GM23338 (cell line): ENCODE measurements at places on chromosomes 16 and 17. TPM values are rescaled to one million over a fixed set of nuclear protein-coding genes. Genes with fewer than 3 reads are reported as not detected.
A peak's percentile ranks its signal among the peaks of the same experiment; 100 is the strongest.

Gene CYGB
- polyA plus RNA-seq = 0.85 and 1.2 TPM in 2 replicates

Gene KRTAP3-2
- polyA plus RNA-seq = not detected in 2 replicates

DNA sequence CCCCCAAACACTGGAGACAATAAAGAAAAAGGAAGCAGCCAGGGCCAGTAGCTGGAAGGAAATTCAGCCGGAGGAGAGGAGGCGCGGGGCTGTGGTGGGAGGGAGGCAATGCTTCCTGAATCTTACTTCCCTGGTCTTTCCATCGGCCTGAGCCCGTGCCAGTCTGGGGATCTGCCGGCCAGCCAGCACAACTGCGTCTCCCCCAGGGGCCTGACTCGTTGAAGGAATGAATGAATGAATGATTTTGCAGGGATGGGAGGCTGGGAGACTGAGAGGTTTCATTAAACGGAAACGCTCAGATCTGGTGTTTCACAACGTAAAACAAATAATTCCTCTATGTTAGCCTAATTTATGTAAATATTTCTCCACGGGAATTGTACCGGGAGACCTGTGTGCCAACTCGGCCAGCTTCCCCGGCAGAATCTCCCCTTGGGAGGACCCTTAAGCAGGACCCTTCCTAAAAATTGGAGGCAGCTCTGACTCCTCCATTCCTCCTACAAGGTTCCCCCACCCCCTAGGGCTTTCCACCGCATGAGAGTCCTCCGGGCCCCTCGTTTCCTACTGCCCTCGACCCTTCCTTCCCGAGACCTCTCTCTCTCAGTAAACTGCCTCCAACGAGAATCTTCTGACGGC, 1.3 kb upstream of the BAIAP2 start:
- DNase-seq = no peak

- no peak for DNase-seq
These were observed 49.0 kb upstream of the PIK3R6 start for GRCh38 chr17:8916466-8916865.

DNA sequence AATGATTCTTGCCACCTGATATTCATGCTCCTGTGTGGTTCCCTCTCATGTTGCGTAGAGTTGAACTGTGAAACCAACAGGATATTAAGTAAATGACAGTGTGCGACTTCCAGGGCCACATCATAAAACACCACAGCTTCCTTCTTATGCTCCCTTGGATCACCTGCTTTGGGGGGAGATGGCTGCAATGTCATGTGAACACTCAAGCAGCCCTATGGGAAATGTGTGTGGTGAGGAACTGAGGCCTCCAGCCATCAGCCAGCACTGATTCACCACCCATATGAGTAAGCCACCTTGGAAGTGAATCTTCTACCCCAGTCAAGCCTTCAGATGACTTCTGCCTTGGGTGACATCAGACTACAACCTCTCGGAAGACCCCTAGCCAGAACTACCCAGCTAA, 427.5 kb downstream of the UTP18 start:
- no peak for DNase-seq

DNA sequence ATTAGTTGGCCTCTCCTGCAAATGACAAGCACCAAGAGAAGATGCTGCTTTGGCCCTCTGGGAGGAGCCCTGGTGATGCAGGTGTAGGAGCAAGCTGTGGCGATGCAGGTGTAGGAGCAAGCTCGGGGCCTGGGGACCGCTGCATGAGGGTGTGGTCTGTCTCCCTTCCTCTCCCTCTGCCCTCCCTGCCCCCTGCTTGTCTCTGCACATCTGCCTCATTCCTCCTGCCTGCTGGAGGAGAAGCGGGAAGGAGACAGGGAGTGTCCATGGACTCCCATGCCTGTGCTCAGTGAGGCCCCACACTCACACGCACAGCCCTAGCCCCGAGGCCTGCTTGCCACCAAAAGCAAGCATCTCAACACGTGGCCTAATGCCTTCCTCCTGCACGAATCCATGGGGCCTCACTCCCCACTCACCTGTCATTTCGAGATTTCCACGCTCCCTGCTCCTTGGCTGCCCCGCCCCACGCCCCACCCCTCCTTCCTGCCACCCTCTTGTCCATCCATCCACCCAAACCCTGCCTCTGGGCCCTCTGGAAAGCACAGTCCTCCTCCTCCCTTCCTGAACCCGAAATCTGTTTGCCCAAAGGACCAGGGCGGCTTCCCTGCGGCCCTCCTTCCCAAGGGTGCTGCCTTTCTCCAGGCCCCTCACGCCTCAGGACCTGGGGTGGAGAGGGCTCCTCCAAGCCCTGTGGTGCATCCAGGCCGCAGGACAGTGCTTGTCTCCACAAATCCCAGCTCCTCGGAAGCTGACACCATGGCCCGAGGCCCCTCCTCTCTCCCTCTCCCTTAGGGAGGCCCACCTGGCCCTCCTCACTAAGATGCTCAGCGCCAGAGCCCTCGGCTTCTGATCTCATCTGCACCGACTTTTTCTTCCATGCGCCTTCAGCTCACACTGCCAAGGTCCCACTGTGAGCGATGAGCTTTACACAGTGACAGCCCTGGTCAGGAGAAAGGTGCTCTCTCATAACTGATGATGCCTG, 11.8 kb upstream of the ALDH3A1 start:
- DNase-seq = no peak

GRCh38 chr16:58492066-58492465, 7.9 kb upstream of the NDRG4 start:
- DNase-seq = no peak

GRCh38 chr16:85750146-85750826, 610 bp downstream of the C16orf74 start:
- peak; percentile 69 for DNase-seq

Gene RDM1
- 7.3 and 8.8 TPM in 2 replicates for polyA plus RNA-seq

Gene LDAF1
- 20.5 and 23.6 TPM in 2 replicates for polyA plus RNA-seq

Gene OTOP2
- polyA plus RNA-seq = not detected in 2 replicates

Gene LGALS3BP
- polyA plus RNA-seq = 15.1 and 15.5 TPM in 2 replicates

DNA sequence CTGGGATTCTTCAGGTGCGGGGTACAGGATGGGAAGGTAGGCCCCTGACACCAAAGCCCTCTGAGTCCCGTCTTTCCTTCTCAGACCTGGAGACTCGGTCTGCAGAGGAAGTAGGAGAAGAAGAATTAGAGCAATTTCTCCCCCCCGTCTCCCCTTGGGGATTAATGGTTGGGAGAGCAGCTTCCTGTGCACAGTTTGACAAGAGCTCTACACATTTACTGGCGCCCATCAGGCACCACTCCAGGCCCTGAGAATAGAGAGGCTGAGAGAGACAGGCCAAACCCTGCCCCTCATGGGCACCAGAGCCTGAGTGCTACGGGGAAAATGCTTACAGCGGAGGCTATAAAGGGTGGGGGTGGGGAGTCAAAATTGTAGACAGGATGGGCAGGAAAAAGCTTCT, 3.5 kb upstream of the C16orf74 start:
- DNase-seq = no peak

DNA sequence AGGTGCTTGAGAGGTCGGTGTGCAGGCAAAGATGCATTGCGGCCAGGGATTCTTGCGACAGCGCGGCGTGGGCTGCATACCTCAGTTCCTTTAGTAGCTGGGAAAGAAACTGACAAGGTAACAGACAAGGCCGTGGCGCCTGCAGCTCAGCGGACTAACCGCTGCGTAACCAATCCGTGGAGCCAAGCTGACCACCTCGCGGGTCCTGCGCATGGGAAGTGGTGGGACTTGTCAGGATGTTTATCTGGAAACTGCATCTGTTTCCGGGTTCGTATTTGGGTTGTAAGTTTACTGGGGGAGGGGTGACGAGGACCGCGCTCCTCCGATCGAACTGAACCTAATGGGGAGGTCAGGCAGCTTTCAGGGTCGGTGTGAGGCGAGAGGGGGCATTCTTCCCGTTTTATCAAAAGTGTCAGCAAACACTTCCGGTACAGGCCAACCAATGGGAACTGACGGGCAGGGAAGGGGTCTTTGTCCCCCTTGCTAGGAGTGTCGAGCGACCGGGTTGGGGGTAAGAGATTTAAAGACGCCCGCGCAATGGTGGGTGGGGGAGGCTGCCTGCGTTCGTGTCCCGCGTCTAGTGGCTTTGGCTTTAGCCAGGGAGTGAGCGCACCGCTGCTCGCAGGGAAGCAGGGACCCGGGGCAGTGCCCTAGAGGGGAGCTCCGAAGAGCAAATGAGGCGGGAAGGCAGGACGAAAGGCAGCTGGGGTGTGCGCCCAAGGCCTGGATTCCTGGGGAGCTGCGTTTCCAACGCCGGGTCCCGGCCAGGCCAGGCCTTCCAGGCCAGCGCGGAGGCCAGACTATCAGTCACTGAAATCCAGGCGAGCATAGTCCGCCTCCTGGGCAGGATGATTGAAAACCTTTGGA, 7.0 kb downstream of the IRX6 start:
- DNase-seq = peak; percentile 60

DNA sequence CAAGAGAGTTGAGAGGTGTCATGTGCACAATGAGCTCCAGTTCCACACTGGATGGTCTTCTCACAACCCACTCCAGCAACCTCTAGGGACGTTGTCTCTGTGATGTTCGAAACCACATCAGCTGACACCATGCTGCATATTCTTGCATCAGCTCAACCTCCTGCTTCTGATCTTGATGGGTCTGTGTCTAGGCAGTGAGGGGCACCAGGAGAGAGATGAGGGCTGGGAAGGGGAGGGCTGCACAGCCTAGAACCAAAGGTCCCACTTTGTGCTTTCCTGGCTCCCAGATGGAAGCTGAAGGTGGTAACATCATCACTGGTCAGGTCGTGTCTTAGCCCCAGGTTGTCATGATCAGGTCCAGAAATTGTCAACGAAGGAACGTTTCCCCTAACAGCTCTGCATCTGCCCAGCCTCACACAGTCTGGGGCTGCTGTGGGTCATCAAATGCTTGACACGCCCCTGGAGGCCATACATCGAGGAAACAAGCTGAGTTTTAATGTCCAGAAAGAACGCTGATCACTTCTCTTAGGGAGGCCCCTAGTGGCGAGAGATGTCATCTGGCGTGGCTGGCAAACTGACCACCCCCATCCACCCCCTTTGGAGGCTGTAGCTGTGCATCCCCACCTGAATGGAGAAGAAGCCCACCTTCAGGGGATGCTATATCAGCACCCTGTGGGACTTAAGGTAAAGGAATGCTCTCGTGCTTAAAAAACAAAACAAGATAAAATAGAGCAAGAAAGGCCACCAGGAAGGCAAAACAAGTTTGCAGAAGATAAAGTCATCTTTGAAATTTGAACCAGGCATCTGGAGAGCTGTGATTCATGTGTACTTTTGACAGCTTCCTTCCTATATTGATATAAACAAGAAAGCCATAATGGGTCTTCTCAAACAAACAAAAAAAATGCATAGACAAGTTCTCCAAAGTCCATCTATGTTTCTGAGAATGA, 58.3 kb downstream of the WIPI1 start:
- DNase-seq = peak; percentile 90

DNA sequence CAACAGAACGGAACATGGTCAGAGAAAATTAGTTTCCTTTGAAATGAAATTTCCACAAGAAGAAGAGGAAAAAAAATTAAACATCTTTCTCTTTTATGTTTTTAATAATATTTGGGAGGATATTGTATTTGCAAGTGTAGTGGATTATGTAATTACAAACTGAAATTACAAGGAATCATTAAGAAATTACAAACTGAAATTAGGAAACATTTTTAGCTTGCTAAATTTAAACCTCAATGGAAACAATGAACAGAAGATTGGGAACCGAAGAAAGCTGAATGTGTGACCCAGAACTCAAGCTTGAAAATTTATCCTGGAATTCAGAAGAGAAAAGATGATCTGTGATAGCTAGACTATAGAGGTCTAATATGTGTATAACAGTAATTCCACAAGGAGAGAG, 4.4 kb upstream of the PIK3R5 start:
- DNase-seq = no peak

DNA sequence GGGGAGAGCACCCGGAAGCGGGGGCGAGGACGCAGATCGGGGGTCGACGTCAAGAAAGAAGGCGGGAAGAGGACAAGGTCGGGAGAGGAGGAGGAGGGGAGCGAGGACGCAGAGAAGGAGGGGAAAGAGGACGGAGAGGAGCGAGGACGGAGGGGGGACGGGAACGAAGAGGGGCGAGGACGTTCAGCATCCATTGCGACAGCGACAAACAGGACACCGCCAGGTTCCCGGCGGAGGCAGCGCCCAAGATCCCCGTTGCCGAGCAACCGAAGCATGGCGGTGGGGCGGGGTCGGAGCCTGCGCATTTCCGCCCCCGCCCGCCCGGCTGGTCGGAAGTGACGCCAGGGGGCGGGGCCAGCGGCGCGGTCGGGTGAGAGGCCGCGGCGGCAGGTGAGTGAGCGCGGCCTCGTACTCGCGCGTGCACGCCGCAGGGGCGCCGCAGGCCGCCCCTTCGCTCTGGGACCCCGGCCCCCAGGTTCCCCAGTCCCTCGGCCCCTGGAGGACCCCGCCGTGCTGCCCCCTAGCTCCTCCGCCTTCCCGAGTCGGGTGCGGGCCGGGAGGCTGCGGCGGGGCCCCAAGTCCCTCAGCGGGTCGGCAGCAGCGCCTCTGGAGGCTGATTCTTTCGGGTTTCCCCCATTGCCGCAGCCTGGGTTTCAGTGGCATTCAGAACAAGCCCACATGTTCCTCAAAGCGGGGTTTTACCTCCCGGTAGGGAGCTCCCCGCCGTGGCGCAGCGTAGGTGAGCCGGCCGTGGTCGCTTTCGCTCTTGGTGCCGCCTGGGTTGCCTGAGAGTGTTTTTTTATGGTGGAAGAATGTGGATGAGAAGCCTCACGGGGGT, at the start of gene FAM234A:
TSS of gene FAM234A (plus strand) at position 354 of the 838 bp plus-strand sequence. CDS start 19,593 bp downstream, outside the sequence.
- DNase-seq = peak; percentile 98

DNA sequence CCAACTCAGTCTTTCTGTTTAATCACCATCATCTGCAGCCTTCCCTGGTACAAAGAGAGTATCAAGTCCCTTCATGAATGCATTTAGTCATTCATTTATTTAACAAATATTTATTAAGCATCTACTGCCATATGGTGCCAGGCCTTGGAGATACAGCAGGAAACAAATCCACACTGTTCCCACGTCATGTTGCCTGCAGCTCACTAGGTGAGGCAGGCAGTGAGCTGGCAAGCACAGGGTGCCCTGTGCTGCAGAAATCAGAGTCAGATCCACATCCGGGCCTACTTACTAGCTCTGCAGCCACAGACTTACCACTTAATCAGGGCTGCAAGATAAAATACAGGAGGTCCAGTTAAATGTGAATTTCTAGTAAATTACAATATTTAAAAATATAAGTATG, 38.5 kb upstream of the CES5A start:
- DNase-seq = no peak

- no peak for DNase-seq
These were observed 6.6 kb downstream of the ZSCAN10 start for GRCh38 chr16:3092501-3092941.

- peak; percentile 98 for DNase-seq
These were observed 1.7 kb upstream of the KPNA2 start for GRCh38 chr17:68033636-68034451.

Gene MAF
- polyA plus RNA-seq = 0.91 and 0.92 TPM in 2 replicates
